CD8-positive, alpha-beta T cell (primary cell): ENCODE measurements at places on chromosomes 12 and 14.

- no peak for DNase-seq
Observed at GRCh38 chr14:62162998-62163589, 400.9 kb downstream of the SNAPC1 start.

DNA sequence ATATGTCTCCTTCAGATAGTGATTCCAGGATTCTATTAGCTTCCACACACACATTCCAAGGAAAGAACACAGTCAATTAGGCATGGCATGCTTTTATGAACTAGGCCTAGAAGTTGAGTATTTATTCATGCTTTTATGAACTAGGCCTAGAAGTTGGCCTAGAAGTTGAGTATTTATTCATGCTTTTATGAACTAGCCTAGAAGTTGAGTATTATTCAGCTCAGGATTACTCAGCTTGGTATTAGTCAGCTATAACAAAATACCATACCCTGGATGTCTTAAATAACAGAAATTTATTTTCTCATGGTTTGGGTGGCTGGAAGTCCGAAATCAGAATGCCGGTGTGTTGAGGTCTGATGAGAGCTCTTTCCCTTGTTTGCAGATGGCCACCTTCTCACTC lies 442.7 kb upstream of the FLRT2 start:
- no peak for DNase-seq

DNA sequence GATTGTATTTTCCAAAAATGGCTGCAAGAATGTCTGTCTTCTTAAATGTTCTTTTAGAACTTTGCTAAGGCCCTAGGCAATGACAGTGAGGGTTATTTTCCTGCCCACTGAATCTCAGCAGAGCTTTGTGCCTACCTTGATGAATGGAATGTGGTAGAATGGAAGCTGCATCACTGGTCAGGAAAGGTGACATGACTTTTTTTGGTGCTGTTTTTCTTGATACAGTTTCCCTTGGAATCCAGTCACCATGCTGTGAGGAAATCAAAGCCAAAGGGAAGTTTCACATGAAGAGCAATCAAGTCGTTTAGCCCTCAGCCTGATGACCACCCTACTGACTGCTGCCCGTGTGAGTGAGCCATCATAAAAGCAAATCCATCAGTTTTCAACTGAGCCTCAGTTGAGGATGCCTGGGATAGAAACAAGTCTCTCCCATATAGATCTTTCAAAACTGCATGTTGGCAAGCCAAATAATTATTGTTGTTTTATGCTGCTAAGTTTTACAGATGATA lies 886.0 kb upstream of the FBXO33 start:
- DNase-seq: no peak

- no peak for DNase-seq
Observed at GRCh38 chr14:103195828-103196615, 72.8 kb downstream of the TNFAIP2 start.

DNA sequence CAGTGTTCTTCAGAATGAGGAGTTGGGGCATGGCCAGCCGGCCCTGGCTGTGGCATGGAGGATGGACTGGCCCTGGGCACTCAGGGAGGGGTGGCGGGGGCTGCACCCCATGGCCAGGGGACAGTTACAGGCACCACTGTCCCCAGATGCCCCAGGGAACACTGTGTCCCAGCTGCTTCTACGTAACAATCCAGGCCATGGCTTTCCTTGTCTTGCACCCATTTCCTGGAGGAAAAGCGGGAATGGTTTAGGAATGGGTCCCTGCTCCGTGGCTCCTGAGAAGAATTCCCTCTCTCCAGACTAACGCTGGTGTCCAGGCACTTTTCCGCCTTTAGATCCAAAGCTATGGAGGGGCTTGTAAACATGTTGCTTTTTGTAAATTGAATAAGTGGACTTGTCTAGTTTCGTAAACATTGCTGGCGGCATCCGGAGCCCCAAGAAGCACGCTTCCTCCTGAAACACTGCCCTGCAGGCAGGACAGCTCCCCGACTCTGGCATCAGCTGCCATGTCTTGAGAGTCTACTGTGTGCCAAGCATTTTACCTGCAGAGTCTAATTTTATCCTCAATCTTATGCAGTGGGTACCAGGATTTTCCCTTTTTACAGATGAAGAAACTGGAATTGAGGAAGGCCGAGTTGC lies 238.3 kb downstream of the SLC41A2 start:
- no peak for DNase-seq

DNA sequence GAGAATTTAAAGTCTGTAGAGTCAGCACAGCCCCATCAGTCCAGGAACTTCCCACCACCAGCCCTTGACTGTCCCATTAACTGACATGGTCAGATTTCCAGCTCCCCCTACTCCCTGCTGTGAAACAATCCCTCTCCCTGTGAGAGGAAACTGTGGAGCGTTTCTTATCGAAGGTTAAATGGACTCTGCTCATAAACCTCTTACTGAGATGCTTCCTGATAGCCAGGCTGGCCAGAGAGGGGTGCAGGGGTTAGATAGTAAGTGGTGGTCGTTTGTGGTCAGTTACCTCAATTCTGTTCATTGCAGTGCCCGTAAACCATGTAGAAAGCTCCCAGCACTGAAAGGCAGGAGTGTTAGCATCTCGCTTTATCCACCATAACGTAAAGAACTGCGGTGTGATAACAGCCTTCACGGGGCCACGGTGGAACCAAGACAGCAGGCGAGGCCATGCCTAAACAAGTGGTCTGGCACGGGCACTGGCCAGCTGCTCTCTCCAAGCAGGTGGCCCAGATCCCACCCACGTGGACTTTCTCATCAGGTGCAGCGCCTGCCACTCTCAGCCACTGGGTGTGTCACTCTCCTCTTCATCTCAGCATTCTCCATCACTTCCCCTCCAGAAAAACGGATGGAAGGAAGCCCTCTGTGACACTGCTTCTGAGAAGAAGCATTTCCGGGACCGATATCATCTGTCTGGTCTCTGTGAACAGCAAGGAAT lies 102.2 kb downstream of the FBXL14 start:
- no peak for DNase-seq

GRCh38 chr12:108858311-108859074 lies 1.1 kb upstream of the SSH1 start:
- no peak for DNase-seq
